ENCODE measurements at places on chromosomes 5 and 9. TPM values are rescaled to one million over a fixed set of nuclear protein-coding genes. Genes with fewer than 3 reads are reported as not detected.

Gene AMBP
- 1.5 TPM for total RNA-seq

Gene SLC6A3
- not detected for total RNA-seq

Gene INSYN2B
- not detected for total RNA-seq

Gene MRPS27
- total RNA-seq = 56.6 TPM

Gene SPATA31A3
- not detected for total RNA-seq

Gene C9orf50
- total RNA-seq = not detected

Gene PCDHB16
- 0.17 TPM for total RNA-seq

Gene SNCAIP
- 0.84 TPM for total RNA-seq

Gene SCGB3A2
- total RNA-seq = not detected

Gene PCDHGB4
- total RNA-seq = 0.96 TPM

Gene GNE
- 190 TPM for total RNA-seq

Gene PCDH12
- 1.3 TPM for total RNA-seq

Gene NACC2
- total RNA-seq = 21.0 TPM

Gene SPATA31D4
- total RNA-seq = not detected

Gene FGF10
- total RNA-seq = 5.1 TPM

Gene RAI14
- total RNA-seq = 25.7 TPM

Gene PTGR1
- total RNA-seq = 55.6 TPM

Gene ESM1
- total RNA-seq = not detected

Gene PDZD2
- 1.8 TPM for total RNA-seq

Gene CAPSL
- total RNA-seq = not detected

Gene MLANA
- total RNA-seq = not detected

Gene SLC4A9
- total RNA-seq = 0.42 TPM

Gene UGT3A2
- not detected for total RNA-seq

Measured in colonic mucosa (tissue), 4 donors.